Heart left ventricle (tissue), 16 donors: ENCODE measurements at places on chromosomes 12 and 14.

GRCh38 chr14:69616408-69616773 lies 5.0 kb downstream of the SUSD6 start:
- DNase-seq, result no peak

- no peak for DNase-seq
Measured at GRCh38 chr14:42950363-42950762, 1343.7 kb downstream of the LRFN5 start.

- no peak for DNase-seq
Measured at GRCh38 chr12:47228802-47229201, 149.0 kb upstream of the AMIGO2 start.

GRCh38 chr12:24795699-24796347 lies 153.1 kb downstream of the BCAT1 start:
- no peak for DNase-seq

GRCh38 chr14:33237115-33237740 lies 298.5 kb downstream of the NPAS3 start:
- no peak for DNase-seq

DNA sequence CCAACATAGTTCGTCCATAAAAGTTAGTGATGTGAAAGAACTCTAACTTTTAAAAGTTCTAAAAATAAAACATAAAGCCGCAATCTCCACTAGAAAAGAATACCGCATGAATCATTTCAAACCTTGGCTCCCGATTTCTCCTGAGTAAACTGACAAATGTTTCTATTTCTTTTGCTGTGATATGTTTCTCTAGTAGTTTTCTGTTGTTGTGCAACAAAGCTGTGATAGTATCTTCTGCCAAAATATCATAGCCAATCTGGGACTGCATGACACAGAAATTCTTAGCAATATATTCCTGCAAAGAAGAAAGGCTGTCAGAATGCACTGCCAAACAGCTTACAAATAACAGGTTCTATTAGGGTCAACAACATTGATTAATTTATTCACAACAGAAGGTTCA lies 174.0 kb downstream of the ITPR2 start:
- no peak for DNase-seq
